Hematopoietic multipotent progenitor cell treated with erythropoietin and hydrocortisone succinate and interleukin-3 and kit ligand, for 15 days (in vitro differentiated cells): ENCODE measurements at places on chromosomes 6 and 20.

- DNase-seq, result no peak
These were observed 34.6 kb downstream of the KCNS1 start for GRCh38 chr20:45066372-45066771.

- DNase-seq, result no peak
These were observed 154.7 kb downstream of the SYCP2 start for GRCh38 chr20:59778615-59779200.

DNA sequence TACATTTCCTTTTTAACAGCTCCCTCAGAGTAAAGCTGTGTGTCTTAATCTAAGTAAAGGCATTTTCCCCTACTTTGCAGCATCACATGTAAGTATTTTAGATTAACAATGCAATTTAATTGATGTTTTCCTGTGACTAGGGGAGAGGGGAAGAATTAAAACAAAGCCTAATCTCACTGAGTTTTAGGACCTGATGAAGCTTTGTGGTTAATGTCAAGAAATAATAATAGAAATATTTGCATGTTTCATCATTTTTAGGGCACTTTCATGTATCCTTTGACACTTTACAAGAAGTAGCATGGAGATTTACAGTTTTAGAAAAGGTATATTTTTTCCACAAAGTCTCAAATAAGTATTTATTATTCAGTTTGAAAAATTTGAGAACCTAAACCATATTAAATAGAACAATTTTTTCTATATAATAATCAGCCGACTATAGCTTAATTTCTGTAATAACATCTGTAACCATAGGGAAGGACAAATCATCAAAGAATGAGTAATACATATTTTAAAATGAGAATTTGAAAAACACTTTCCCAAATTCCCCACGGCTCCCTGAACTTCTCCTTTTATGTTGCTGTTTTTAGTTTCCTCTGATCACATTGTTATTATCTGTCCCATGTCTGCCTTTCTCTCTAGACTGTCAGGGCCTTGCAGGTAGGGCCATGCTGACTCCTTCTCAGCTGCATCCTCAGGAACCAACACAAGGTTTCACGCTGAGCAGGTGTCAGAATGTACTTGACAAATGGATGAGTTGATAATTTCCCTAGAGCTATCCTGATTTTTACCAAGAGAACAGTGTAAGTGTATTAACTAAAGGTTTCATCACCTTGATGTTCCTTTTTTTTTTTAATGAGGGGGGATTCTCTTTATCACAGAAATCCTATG is 338.1 kb downstream of the SYNE1 start:
- no peak for DNase-seq

GRCh38 chr6:35487658-35488516 is 9.0 kb downstream of the TEAD3 start:
- no peak for DNase-seq

DNA sequence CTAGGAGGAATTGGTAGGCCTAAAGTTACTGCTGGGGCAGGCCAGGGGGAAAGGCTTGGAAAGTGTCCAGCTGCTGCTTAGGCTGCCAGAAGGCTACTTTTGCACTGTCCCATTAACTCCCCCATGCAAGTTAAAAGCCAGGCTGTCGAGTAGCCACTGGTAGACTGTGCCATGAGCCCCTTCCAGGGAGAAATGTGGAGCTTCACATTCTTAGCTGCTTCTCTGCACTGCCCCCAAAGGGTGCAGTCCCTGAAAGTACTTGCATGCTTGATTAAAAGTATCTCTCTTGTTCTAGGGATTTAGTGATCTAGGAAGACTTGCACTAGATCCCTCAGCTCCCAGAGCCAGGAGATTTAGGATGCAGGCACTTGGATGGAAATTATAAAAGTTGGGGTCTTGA is 57.3 kb downstream of the CDC5L start:
- no peak for DNase-seq

- DNase-seq, result no peak
These were observed 143.0 kb downstream of the SAMD5 start for GRCh38 chr6:147651249-147652063.

DNA sequence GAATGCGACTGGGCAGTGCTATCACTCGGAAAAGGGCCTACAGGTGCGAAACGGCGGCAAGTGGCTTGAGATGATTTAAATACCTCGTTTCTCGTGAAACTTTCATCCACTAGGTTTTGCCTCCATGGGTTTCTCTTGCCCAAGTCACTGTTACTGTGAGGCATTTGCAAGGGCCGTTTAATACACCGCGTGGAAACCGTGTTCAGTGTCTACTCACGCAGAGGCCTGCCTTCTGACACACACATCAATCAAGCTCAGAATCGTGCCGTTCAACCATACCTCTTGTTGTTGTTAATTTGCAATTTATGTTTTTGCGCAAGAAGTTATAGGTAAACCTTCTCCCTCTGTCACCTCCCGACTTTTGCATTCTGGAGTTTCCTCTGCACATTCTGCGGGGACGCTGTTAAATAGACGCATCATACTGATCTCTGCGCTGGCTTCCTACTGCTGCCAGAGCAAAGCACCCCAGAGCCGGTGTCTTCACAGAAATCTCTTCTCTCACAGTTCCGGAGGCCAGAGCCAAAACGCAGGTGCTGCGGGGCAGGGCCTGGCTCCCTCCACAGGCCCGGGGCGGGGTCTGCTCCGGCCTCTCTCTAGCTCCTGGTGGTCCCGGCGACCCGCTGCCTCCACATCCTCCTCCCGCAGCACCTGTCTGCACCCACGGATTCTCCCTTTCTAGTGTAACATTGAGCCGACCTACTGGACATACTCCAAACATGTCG is 251.4 kb downstream of the SMOC2 start:
- no peak for DNase-seq

GRCh38 chr20:52496191-52496590 is 304.6 kb upstream of the ZFP64 start:
- DNase-seq, result no peak

DNA sequence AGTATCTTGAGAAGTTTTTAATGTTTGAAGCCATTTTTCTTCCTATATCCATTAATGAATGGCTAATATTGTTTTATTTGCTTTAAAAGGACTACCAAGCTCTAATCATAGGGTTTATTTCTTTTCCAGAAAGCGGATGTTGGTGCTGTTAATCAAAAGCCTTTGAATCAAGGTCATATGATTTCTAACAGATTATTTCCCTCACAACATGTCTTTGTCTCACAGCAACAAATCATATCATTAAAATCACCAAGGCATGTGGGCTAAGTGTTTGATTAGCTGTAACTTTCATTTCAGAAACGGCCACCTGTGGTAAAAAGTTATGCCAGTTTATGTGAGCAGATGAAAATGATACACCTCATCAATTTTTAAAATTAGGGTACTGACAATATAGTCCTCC is 21.7 kb downstream of the TRAF3IP2 start:
- DNase-seq, result no peak

GRCh38 chr6:57435475-57436160 is 118.2 kb downstream of the PRIM2 start:
- DNase-seq, result no peak

GRCh38 chr6:157732007-157732406 is 91.0 kb upstream of the SNX9 start:
- no peak for DNase-seq

GRCh38 chr6:136526196-136526930 is 23.9 kb downstream of the MAP7 start:
- DNase-seq, result no peak

GRCh38 chr20:51687630-51688029 is 80.6 kb downstream of the ATP9A start:
- DNase-seq, result no peak

GRCh38 chr6:74069089-74069581 is 373.1 kb downstream of the CD109 start:
- no peak for DNase-seq

DNA sequence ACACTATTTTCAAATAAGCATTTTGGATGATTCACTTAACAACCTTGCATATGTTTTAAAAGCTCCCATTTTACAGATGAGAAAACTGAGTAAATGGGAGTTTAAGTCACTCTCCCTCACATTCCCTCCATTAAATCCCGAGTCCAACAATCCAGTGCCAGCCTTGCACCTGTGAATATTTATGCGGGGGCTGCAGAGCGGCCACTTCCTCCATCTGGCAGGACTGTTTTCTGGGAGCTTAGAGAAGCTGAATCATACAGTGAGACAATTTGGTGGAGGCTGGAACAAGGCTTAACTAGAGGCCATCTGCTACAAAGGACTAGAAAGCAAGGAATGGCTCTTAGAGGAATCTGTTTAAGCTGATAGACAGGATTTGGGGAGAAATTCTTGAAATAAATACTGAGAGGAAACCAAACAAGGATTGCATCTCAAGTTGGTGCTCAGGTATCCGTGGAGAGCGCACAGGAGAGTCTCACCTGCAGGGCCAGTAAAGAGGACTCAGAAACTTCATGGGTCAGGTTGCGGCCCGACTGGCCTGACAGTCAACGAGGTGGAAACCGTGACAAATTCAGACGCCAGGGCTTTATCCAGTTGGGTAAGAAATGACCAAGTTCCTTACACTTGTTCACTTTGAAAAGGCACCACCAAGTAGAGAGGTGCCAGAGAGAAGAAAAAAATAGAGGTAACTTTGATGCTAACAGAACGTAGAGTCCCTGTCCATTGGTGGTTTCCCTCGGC is 478.5 kb downstream of the QKI start:
- no peak for DNase-seq

DNA sequence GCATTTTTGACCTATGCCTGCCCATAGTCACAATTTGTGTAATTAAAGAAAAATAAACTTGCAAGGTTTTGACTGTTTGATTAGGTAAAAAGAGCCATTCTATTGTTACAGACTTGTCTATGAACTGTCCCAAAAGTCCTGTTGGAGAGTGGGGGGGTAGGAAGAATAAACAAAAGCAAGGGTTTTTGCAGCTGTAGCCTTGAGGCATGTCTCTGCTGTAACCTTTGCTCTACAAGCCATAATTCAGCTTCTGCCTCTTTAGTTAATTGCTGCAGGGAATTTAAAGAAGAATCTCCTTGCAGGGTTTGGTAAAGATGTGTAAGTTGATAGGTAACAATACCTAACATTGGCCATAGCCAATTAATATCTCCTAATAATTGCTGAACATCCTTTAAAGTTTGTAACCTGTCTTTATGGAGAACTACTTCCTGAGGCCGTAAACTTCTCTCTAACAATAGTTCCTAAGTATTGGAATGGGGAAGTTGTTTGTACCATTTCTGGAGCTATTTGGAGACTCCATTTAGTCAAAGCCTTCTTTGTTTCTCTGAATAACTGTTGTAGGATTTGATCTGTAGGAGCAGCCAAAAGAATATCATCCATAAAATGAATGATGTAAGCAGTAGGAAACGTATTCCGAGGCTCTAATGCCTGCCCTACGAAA is 7.9 kb upstream of the ABHD12 start:
- no peak for DNase-seq

- no peak for DNase-seq
These were observed 612.3 kb upstream of the BTBD3 start for GRCh38 chr20:11305406-11305805.

- no peak for DNase-seq
These were observed 43.5 kb upstream of the PCMTD2 start for GRCh38 chr20:64211874-64212658.

DNA sequence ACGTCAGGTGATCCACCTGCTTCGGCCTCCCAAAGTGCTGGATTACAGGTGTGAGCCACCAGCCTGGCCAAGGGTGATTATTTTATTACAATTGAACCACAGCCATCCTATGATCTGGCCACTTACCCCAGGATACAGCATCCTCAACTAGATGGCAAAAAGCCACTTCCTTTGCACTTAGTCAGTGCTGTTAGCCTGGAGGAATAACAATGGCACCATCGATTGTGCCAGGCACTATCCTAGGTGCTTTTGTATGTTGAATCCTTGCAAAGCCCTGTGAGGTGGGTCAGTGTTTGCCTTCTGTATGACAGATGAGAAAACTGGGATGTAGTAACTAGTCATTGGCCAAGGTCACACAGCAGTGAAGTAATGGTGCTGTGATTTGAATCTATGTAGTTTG is 11.2 kb upstream of the TTPAL start:
- DNase-seq, result no peak

- DNase-seq, result peak; percentile 12
These were observed 16.2 kb upstream of the BEND6 start for GRCh38 chr6:56938649-56939191.

- DNase-seq, result no peak
These were observed 6.8 kb downstream of the SASH1 start for GRCh38 chr6:148349466-148349865.

GRCh38 chr6:122426597-122426996 is 27.1 kb downstream of the HSF2 start:
- no peak for DNase-seq

DNA sequence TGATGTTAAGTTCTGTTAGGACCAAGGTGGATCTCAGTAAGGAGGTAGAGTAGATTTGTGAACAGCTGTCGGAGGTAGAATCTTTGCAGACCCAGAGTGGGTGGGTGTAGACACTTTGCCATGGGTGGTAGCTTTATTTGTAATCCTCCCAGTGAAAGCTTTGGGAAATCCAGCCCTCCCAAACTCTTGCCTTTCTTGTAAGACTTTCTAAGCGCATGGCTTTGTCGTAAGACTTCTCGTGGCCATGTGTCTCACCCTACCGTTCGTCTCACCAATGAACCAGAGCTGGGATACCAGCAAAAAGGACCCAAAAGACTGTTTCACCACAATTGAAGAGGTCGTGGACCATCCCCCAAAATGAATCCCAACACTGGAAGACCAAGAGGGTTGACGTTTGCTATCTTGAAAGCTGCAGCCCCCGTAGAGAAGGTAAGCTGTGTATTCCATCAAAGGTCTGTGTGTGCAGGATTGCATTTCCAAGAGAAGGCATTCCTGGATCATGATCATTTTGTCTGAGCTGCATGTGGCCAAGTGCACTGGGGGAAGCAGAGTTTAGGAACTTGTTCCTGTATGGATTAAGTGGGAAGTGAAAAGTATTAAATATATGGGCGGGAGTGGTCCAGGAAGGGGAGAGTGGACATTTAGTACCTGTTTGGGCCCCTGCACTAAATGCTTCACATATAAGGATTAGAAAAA is 5.8 kb upstream of the TMEM14A start:
- no peak for DNase-seq

DNA sequence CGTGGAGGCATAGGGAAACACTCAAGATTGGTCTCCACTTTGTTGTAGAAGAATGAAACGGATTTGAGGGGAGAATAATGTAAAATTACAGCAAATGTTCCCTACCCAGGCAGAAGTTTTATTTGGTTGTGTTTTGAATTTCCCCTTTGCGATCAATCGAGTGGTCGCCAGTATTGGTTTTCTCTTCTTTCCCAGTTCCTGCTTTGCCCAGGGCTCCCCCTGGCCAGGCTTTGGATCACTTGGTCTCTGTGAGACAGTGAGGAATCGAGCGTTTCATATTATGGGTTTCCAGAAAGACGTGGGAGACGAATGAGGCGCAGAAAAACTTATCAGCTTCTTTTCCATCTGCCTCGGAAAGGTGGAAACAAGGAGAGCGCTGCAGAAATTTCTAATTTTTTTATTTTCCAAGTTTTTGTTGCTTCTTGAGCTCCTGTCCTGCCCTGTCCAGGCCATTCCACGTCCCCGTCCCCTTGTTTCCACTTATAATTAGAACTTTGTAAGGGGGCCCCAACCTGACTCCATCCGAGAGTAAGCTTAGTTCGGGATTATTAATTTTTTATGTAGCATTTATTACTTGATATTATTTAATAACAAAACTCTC is 7.5 kb upstream of the TBX18 start:
- no peak for DNase-seq

GRCh38 chr6:100915876-100916275 is 34.7 kb upstream of the ASCC3 start:
- DNase-seq, result no peak

GRCh38 chr6:130473886-130474285 is 108.1 kb downstream of the TMEM200A start:
- DNase-seq, result no peak
